Activated T-cell treated with anti-CD3 and anti-CD28 coated beads for 1 hour (primary cell): ENCODE measurements at places on chromosomes 1 and 21.

GRCh38 chr1:39081271-39082009 lies 55.3 kb downstream of the NDUFS5 start:
- no peak for DNase-seq

GRCh38 chr1:155086128-155086741 lies 7.6 kb downstream of the EFNA3 start:
- DNase-seq, result peak; percentile 73

- no peak for DNase-seq
Observed at GRCh38 chr21:42221581-42222345, 2.8 kb downstream of the ABCG1 start.

DNA sequence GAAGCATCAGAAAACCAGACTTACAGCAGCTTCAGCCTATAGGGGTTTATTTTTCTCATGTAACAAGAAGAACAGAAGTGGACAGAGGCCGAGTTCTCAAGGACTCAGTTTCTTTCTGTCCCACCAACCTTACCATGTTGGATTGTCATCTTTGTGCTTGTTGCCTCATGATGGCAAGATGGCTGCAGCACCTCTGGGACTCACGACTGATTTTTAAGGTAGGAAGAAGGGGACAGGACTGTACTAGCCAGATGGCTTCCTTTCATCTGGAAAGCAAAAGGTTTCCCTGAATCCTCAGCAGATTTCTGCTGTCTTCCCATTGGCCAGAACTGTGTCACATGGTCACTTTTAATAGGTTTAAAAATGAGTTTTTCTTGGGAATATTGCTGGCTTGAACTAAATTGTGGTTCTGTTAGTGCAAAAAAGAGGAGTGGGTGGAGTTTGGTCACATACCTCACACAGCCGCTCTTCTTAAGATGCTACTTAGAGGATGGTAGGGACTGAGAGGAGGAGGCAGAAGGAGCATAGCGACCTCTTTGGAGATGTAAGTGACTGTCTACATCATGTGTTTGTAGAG lies 48.1 kb upstream of the ENAH start:
- DNase-seq, result no peak

GRCh38 chr21:44521928-44522752 lies 17.9 kb downstream of the KRTAP10-1 start:
- DNase-seq, result no peak

DNA sequence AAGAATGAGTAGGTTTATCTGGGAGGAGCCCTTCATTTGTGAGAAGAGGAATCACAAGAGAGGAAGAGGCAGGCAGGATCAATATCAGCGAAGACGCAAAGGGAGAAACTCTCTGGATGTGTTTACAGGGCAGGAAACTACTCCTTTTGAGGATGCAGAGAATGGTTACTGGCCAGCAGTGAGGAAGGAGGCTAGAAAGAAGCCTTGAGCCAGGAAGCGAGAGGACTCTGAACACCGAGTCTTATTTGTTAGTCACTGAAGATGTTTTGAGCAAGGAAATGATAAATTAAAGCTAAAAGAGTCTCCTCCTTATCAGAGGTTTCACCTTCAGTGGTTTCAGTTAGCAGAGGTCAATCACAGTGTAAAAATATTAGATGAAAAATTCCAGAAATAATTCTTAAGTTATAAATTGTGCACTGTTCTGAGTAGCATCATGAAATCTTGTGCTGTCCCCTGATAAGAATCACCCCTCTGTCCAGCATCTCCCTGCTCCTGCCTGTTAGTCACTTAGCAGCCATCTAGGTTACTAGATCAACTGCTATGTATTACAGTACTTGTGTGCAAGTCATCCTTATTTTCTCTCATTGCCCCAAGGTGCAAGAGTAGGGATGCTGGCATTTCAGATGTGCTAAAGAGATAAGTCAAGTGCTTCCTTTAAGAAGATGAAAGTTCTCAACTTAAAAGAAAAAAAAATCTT lies 43.5 kb downstream of the WLS start:
- DNase-seq, result no peak

DNA sequence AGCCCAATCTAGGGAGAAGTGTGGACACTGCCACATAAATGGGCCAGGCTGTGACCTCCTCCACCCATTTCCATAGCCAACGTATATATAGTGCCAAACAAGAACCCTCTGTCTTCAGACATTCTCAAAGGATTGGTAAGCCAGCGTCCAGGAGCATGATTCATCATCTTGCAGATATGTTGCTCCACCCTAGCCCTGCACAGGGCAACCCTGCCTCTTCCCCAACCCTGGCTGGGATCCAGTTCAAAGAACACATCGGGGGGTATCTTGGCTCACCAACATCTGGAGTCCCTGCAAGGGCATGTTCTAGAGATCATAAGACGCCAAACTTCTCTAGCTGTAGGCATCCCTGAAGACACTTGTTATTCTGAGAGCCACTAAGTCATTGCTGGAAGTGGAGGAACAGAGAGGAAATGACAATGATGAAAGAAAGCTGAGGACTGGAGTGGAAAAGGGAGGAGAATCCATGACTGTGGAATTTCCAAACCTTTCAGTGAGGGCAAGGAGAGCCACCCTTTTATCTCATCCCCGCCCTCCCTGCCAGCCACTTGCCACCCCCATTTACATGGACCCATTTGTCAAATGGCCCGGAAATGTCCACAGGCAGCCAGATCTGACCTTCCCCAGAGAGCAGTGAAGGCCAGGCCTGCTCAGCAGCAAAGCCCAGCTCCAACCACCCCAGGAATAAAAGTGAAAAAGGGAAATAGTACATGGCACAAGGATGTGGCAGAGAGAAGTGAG lies 144.1 kb upstream of the CTTNBP2NL start:
- no peak for DNase-seq

GRCh38 chr1:20586953-20587660 lies 1.8 kb upstream of the CDA start:
- no peak for DNase-seq

DNA sequence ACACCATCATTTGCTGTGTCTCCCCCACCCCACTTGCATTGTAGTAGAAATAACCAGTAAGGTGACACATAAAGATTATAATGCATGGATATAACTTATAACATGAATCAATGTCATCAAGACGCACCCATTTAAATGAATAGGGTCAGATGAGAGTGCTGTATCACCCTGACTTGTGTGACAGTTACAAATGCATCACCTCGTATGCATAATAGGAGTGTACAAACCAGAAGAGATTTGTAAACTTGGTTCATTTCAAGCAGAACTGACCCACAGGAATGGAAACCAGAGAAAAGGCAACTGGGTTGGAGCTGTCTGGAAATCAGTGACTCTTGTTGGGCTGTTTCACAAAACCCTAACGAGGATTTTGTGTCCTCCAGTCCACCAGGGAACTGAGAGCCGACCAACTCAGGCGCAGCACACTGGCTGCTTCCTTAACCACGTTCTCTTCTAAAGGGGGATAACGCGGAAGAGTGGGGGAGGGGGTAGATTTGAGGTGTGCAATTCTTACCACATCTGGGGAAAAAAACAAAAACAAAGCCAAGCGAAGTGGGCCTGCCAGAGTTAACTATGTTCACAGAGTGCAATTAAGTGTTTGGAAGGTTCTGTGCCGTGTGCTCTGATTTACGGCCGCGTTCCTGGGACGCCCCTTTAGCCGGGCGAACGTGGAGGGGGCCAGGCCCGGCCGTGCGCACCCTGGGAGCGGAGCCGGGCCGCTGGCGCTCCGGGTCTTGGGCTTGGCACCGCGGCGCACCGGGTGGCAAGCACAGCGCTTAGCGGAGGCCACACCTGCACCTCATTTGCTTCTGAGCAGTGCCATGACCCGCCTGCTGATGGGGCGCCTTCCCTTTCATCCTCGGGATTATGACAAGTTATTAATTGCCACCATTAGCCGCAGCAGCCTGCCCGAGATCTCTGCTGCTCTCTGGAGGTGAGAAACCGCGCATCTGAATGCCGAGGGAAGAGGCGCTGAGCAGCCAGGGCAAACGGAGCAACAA lies 248.8 kb upstream of the FOXD3 start:
- DNase-seq, result no peak

DNA sequence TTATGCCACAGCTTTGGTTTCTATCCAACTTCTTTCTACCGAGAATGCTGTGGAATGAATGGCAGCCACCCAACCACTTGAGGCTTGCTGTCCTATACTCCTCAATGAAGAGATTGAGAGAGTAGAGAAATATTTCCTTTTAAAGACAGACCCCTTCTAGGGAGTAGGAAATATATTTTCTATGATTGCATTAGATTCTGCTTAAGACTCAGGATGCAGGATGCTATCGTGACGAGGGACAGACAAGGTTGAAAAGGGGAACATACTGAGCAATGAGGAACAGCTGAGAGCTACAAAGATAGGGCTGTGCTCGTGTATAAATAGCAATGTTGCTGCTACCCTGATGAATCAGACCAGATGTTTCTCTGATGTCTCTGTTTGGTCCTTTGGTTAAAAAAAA lies 7.1 kb upstream of the RASAL2 start:
- no peak for DNase-seq

GRCh38 chr1:155254714-155255242 lies 505 bp downstream of the ENTREP3 start:
- DNase-seq, result no peak
